ENCODE measurements at places on chromosomes 16 and 17.

- no peak for DNase-seq
Observed at GRCh38 chr16:12119562-12119961, 143.0 kb downstream of the SNX29 start.

GRCh38 chr17:2815781-2816185, 19.5 kb downstream of the RAP1GAP2 start:
- DNase-seq, result no peak

DNA sequence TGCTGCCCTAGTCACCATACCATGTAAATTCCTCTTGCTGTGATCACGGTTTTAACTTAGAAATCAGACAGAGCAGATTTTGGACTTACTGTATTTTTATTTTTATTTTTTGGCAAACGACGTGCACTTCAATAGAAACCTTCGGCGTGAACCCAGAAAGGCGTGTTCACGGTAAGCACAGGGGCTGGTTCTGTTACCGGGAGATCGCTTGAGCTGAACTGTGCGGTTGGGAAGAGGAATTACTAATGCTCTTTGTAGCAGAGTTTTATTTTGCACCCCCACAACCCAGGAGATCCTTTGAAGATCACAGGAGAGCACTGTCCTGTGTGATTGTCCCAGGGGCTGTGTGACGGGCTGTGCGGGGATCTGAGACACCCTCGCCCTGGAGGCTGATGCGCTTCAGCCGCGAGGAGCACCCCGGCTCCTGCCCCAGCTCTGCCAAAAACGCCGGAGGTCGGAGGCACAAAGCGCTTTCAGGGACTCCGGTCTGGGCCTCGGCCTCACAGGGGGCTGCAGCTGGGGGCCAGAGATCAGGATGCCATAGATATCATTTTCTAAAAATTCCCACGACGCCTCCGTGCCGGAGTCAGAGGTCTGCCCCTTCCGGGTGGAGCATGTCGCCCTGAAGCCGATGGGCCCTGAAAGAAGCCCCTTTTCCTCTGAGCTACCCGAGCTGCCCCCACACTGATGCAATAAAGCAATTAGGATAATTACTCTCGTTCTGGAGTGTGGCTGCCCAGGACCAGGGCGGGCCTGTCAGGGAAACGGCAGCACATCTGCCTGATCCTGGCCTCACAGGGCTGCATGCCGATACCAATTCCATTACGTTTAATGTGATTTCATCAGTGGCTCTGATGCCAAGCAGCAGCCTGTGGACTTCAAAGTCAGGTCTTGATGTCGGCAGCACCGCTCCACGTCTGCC, 71.8 kb downstream of the LMF1 start:
- no peak for DNase-seq

- no peak for DNase-seq
Observed at GRCh38 chr16:88467541-88467944, 14.5 kb downstream of the ZFPM1 start.

- no peak for DNase-seq
Observed at GRCh38 chr16:89404561-89404960, 85.8 kb downstream of the ANKRD11 start.

DNA sequence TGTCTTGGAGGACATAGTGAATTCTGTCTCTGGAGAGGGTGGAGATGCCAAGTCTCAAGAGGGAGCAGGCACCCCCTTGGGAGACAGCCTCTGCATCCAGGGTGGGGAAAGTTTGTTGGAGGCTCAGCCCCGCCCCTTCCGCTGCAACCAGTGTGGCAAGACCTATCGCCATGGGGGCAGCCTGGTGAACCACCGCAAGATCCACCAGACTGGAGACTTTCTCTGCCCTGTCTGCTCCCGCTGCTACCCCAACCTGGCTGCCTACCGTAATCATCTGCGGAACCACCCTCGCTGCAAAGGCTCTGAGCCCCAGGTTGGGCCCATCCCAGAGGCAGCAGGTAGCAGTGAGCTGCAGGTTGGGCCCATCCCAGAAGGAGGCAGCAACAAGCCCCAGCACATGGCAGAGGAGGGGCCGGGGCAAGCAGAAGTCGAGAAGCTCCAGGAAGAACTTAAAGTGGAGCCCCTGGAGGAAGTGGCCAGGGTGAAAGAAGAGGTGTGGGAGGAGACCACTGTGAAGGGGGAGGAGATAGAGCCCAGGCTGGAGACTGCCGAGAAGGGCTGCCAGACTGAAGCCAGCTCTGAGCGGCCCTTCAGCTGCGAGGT, 5.2 kb downstream of the ZNF646 start:
- DNase-seq, result no peak

GRCh38 chr17:65604070-65604469, 42.6 kb upstream of the AXIN2 start:
- no peak for DNase-seq

GRCh38 chr17:10620823-10621222, 36.3 kb downstream of the MYH3 start:
- DNase-seq, result no peak

GRCh38 chr17:82103553-82104451, 5.8 kb upstream of the FASN start:
- DNase-seq, result no peak

Data from activated T-helper 1 cell treated with anti-CD3 and anti-CD28 coated beads, Interleukin-2, amount 50 U/mL, for 16 hours (primary cell).